ENCODE measurements at places on chromosomes 13 and 19.
A peak's percentile ranks its signal among the peaks of the same experiment; 100 is the strongest.

GRCh38 chr13:36355632-36356031 lies 9.4 kb upstream of the SPART start:
- no peak for DNase-seq

GRCh38 chr13:64765636-64766035 lies 2464.5 kb downstream of the PCDH9 start:
- DNase-seq = no peak

GRCh38 chr13:26540334-26540733 lies 17.1 kb upstream of the WASF3 start:
- no peak for DNase-seq

DNA sequence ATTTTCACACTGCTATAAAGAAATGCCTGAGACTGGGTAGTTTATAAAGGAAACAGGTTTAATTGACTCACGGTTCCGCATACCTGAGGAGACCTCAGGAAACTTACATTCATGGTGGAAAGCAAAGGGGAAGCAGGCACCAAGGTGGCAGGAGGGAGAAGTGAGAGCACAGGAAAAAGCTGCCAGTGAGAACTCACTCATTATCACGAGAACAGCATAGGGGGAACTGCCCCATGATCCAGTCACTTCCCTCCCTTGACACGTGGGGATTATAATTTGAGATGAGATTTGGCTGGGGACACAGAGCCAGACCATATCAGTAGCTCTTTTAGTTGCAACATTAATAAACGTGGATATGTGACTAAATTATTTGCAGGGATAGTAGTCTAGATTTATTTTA lies 4.3 kb upstream of the KCTD4 start:
- no peak for DNase-seq

DNA sequence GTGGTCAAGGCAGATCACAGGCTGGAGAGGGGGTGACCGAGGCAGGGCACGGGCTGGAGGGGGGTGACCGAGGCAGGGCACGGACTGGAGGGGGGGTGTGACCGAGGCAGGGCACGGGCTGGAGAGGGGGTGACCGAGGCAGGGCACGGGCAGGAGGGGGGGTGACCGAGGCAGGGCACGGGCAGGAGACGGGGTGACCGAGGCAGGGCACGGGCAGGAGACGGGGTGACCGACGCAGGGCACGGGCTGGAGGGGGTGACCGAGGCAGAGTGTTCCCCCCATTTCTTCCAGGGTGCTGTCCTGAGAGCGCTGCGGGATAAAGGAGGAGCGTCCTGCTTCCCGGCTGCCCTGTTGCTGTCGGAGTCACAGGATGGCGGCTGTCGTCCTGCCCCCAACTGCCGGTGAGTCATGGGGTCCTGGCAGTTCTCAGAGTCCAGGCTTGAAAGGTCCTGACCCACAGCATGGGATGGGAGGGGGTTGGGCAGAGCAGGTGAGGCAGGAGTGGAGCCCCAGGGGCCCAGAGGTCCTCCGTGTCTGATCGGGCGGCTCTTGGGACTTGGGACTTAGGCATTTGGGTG lies 5.3 kb downstream of the ZNF557 start:
- DNase-seq = no peak

DNA sequence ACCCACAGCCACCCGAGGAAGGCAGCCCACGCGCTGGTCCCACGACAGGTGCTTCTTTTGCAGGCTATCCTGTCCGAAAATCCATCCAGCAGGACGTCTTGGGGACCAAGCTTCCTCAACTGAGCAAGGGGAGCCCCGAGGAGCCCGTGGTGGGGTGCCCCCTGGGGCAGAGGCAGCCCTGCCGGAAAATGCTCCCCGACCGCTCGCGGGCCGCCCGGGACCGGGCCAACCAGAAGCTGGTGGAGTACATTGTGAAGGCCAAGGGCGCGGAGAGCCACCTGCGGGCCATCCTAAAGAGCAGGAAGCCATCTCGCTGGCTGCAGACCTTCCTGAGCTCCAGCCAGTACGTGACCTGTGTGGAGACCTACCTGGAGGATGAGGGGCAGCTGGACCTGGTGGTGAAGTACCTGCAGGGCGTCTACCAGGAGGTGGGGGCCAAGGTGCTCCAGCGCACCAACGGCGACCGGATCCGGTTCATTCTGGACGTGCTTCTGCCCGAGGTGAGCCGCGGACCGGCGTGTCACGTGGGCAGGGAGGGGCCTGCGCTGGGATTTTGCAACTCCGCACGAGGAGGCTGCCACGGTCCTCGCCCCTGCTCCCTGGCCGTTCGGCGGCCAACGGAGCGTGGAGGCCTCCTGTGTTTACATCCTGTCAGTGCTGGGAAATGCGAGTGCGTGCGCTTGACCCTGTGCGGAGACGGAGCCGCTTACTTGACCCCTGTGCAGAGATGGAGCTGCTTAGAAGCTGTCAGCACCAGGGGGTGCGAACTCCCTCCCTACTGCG lies 12.9 kb upstream of the NDUFS7 start:
- no peak for DNase-seq

- DNase-seq = no peak
These were observed 7.3 kb upstream of the ZNF155 start for GRCh38 chr19:43976732-43977131.

- DNase-seq = no peak
These were observed 22.3 kb upstream of the ZDHHC20 start for GRCh38 chr13:21481359-21481758.

DNA sequence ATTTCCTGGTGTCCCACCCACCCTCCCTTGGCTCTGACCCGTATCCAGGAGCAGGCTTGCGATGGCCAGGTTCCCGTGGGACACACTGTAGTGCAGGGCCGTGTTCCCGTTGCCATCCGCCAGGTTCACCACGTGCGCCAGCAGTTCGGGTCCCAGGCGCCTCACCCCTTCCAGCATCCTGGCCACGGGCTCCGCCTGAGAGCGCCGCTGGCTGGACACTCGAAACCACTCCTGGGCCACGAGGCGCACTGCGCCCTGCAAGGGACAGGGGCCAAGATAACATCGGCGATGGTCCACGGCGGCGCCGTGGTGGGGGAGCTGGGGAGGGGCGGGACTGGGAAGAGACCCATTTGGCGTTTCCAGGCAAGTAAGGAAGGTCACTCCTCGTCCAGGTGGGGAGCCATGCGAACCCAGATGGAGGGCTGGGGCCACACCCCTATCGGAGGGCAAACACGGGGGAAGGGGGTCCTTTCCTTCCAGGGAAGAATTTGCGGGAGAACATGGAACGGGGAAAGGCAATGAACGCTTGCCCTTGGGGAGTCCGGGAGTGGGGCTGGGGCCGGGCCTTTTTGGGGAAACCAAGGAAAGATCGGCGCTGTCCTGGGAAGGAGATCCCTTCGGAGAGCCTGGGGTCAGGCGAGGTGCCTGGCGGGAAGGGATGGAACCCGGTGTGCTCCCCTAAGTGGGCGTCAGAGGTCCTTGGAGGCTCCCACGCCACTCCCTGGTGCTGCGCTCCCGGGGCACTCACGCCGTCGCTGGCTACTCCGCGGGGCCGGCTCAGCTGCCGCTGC lies 9.9 kb downstream of the KANK3 start:
- no peak for DNase-seq

- no peak for DNase-seq
These were observed 7.6 kb downstream of the CTU1 start for GRCh38 chr19:51100601-51101000.

DNA sequence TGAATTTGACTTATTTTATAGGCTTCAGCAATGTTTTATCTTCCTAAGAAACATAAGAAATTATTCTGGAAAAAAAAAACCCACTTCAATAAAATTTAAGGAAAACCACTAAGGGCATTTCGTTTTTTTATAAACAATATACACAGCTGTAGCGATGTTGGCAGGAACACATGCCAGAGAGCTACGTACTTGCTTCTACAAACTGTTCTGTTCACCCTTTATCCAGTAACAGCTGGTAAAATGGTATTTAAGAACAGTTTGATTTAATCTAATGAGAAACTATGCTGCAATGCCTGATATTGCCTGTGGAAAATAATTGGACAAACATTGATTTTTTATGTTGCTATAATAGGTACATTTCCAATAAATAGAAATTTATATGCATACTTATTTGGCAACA lies 137.2 kb upstream of the DACH1 start:
- no peak for DNase-seq

GRCh38 chr19:39211731-39212374 lies 7.8 kb upstream of the SYCN start:
- DNase-seq = no peak

DNA sequence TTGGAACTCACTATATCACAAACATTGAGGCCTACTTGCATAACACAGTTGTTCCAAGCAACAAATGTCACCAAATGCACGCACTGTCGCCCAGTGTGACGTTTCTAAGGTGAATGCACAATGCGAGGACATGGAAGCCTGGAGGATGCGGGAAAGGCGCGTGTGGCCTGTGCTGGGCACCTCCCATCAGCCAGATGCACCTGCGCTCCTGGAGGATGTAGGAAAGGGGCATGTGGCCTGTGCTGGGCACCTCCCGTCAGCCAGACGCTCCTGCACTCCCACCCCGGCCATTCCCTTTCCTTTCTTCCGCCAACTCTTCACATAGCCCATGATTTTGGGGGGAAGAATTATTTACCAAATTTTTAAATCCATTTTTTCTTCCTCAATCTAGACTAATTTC lies 202.4 kb upstream of the SOX1 start:
- DNase-seq = no peak

DNA sequence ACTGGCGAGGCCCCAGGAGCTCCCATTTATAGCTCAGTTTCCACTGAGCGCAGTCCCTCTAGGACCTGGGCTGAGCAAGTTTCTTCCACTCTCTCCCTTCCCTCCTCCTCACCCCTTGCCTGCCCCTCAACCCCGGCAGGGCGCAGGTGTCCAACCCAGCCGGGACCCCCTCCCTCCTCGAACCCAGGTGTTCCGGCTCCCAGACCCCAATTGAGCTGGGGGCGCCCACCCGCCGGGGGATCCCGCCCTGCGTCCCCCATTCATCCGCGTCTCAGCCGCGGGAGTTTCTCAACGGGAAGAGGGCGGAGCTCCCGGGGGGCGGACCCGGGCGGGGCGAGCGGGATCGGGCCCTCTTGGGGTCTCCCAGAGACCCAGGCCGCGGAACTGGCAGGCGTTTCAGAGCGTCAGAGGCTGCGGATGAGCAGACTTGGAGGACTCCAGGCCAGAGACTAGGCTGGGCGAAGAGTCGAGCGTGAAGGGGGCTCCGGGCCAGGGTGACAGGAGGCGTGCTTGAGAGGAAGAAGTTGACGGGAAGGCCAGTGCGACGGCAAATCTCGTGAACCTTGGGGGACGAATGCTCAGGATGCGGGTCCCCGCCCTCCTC lies at the start of gene KIRREL2:
Gene KIRREL2 (plus strand): TSS at position 366 of the 604 bp plus-strand sequence. CDS start 209 bp downstream, at position 575.
- DNase-seq = no peak

- no peak for DNase-seq
These were observed 1744.3 kb upstream of the MIR17HG start for GRCh38 chr13:89603187-89603586.

DNA sequence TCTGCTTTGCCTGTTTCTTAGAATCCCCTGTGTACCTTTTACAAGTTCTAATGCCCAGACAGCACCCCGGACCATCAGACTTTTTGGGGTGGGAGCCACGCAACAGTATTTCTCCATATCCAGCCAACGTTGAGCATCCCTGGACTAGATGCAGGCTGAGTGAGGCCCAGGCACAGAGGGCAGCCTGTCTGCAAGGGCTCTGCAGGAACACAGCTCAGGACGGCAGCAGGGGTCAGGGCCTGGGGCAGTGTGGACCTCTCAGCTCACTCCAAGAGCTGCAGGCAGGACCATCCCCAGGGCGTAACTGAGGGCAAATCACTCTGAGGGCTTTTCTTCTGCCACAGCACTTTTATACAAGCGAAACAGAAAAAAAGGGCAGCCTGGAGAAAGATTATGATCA lies 95.8 kb downstream of the DNAJC15 start:
- no peak for DNase-seq

- DNase-seq = no peak
These were observed 446.0 kb downstream of the FOXO1 start for GRCh38 chr13:40220299-40220935.

- no peak for DNase-seq
These were observed 46.6 kb upstream of the TSC22D1 start for GRCh38 chr13:44622708-44623107.

DNA sequence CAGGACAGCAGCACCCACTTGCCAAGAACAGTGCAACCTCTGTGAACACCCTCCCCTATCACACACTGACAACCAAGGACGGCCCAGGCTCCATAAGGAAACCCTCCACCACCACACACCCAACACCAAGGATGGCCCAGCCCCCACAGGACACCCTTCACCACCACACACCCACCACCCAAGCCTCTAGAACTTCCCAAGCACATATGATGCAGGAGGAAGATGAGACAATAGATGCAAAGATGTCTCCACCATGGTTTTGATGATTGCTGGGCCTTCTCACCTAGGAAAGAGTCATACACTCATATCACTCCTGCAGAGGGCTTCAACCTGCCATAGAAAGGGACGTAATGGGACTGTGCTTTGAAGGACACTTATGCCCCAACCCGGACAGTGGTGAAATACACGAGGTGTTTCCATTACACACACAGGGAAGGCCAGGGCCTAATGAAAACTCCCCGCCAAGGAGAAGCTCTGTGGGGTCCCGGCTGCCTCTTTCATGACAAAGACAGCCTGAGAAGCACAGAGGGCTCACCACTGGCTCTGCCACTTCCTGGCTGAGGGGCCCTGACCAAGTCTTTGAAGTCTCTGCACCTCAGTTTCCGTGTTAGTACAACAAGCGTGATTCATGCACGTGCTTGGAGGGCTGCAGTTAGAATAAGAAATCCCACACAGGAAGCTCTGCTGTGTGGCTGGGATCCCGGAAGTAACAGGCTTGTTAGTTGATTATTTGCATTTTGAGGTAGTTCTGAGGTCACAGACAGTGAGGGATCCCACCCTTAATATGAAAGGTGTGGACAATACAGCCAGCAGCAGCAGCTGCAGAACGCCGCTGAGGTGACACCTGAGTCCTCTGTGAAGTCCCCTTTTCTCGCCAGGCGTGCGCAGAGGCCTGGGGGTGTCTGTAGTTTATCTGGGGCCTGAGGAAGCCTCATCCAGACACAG lies 61.9 kb upstream of the ATP12A start:
- DNase-seq = no peak

DNA sequence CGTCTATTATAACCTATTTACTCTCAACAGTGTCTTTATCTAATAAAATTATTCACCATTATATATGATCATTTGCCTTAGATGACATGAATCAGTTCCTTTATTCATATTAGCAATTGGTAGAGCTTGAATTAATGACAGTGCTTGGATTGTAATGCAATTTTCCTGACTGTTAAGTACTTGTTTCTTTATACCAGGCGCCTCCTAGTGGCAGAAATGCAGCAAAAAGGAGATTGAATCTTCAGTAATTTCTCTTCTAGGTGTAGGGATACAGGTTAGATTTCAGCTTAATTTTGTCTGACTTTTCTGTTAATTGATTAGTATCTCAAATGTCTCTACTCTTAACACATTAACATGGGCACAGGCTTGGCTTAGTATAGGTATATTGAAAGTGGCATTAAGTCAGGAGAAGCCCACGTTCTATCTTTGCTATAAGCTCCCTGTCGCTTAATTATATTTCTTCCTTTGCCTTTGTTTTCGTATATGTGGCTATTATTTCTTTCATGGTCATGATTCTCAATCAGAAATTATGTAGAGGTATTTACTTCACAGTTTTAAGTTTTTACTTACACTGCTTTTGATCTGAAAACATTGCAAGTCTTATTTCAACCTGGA lies 9.1 kb upstream of the LHFPL6 start:
- peak; percentile 57 for DNase-seq

Measured in K562 (cell line).